ACHN (cell line): ENCODE measurements at places on chromosomes 3 and 15.

DNA sequence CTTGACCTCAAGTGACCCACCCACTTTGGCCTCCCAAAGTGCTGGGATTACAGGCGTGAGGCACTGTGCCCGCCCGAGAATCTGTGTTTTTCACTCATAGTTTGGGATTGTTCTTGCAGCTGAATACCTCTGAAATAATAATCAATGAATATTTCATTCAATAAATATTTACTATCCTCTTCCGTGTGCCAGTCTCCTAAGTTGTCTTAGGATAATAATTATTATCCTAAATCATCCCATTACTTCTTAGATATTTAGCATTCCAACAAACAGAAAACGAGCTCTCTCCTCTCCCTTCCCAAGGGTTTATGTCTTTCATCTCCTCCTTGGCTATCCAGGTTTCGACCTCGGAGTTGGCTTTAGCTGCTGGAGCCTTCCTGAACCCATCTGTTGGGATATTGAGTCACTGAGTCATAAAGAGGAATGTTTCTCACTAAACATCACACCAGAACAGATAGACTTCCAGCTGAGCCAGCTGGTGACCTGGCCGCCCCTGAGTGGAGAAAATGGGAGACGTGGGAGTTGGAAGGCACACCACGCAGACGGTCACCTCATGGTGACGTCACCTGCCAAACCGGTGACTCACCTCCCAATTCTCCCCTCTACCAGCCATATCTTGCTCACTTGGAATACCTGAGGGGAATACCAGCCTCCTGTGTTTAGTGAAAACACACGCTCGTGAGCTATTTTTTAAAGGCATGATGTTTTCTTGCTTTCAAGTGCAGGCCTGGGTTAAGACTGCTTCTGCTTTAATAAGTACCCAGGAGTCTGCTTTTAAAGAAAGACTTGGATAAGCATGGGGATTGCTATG, 43.9 kb downstream of the BHLHE40 start:
- peak; percentile 97 for DNase-seq

DNA sequence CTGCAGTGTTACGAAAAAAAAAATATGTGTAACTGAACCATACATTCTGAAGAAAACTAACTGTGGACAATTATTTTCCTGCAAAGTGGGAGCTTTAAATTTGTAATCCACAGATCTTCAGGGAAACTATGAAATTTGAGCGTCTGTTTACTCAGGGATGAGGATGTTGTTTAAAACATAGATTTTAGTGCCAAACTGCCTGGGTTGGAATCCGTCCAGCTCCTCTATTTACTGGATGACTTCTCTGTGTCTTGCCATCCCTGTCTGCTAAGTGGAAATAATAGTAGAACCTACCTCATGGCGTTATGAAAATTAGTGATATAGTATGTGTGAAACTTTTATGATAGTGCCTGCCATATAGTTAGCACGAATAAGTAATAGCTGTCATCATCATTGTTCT, 666.5 kb downstream of the SQOR start:
- DNase-seq = no peak

- no peak for DNase-seq
Observed at GRCh38 chr3:34808287-34808686, 831.0 kb upstream of the ARPP21 start.

DNA sequence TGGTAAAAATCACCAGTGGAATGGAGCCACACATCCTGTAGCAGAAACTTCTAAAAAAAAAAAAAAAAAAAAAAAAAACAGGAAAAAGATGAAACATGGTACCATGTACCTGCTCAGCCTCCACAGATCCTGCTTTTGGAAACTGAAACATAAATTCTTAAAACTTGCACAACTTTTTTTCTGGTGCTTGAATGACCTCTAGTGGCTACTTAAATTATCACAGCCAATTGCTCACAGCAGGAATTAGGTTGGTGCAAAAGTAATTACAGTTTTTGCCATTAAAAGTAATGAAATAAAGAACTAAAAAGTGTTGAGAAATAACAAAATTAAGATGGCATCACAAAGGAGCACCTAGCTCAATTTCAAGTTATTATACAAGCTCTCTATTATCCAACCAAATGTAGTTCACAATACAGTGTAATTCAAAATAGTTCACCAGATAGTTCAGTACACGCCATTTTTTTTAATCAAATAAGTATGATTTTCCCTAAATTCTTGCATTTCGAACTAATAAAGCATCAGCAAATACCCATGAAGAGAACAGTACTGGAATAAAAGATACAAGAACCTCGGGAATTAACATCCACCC, 80.6 kb downstream of the ULK4 start:
- peak; percentile 47 for DNase-seq

DNA sequence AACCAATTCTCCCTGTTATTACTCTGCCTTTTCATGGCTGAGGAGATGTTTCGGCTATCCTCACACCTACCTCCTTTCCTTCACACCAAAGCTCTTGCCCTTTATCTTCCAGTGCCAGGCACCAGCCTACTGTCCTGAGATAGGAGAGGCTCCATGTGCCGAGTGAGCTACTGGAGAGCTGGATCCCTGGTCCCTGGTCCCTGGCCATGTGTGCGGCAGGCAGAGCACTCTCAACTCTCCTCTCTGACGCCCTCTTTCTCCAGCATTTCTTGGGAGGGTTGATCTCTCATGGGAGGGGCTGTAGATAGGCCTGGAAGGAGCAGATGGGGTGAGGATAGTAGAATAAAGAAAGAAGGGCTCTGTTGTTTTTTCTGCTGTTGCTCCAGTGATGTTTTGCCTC, 277.1 kb upstream of the UMPS start:
- no peak for DNase-seq

- no peak for DNase-seq
Observed at GRCh38 chr15:66839506-66840112, 137.6 kb downstream of the SMAD6 start.

GRCh38 chr3:161171113-161171512, 50.0 kb upstream of the NMD3 start:
- peak; percentile 29 for DNase-seq

GRCh38 chr3:189664311-189664710, 33.1 kb downstream of the TP63 start:
- peak; percentile 53 for DNase-seq

GRCh38 chr3:135447483-135447882, 518.0 kb upstream of the PPP2R3A start:
- no peak for DNase-seq

DNA sequence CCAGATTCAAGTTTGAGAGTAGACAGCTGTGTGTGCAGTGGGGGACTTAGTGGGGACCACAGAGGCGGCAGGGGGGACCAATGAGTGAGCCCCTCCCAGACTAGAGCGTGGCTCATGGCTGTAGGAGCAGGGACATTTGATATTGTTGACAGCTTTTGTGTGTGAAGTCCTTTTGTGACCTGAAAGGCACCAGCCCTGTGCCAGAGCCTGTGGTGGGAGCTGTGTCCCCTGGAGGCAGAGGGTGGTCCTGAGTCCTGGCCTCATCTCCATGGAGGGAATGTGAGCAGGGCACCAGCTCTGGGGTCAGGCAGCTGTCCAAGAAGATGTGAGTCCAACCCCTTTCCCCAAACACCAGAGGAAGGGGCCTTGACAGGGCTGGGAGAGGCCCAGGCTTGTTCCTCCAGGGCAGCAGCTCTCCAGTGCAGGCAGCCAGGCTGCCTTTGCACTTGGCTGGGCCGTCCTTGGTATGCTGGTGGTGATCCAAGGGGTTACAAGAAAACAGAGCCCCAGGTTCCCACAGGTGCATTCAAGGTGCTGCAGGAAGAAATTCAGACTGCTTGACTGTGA, 10.1 kb upstream of the C3orf22 start:
- DNase-seq = no peak

GRCh38 chr3:114624047-114624445, 330.2 kb downstream of the TIGIT start:
- peak; percentile 39 for DNase-seq

DNA sequence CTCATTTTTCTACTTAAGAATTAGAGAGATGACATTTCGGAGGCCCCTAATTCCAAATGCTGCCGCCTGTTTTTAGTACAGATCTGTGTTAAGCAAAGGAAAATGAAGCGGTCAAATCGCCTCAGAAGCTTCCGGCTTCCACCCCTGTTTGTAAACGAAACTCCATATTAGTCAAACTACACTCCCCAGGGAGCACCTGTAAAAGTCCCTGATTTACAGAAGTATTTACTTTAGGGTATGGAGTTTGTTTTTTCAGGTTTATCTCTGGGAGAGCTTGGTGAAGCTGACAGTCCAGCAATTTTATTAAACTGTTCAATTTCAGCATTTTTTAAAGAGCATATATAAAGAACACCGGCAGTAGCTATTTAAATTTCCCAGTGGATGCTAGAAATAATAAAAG, 319.8 kb downstream of the FHIT start:
- no peak for DNase-seq

DNA sequence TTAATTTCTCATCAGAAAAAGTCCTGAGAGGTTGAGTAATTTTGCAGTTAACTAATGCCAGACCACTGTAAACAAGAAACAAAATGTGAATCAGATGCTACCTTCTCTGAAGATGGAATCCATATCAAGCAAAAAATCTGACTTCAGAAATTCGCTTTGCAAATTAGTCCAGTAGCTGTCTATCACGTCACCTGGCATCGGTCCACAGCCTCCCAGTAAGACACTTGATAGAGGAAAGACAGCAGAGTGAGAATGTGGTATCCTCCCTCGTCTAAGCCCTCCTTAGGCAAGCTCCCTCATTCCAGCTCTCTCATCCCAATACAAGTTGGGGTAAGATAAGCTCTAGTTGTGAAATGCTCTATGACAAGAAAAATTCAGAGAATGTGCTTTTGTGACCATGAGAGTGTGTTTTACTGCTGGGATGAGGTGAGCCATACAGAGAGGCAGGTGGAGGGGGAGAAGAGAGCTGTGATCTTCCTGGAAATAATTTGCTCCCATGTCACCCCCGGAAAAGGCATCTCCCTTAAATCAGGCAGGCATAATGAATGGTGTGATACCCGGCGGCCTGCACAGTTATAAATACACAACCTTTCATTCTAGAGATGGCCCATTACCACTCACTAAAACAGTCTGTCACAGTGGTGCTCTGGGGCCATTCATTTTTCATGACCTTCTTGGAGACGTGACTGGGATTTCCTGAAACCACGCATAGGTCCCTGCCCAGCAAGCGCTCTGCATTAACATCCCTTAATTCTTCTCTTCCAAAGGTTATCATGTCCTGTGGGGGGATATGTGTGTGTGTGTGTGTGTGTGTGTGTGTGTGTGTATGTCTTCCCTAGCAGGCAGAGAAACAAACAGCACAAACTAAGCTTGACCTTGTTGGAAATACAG, 602.0 kb upstream of the KCNMB2 start:
- DNase-seq = peak; percentile 26

DNA sequence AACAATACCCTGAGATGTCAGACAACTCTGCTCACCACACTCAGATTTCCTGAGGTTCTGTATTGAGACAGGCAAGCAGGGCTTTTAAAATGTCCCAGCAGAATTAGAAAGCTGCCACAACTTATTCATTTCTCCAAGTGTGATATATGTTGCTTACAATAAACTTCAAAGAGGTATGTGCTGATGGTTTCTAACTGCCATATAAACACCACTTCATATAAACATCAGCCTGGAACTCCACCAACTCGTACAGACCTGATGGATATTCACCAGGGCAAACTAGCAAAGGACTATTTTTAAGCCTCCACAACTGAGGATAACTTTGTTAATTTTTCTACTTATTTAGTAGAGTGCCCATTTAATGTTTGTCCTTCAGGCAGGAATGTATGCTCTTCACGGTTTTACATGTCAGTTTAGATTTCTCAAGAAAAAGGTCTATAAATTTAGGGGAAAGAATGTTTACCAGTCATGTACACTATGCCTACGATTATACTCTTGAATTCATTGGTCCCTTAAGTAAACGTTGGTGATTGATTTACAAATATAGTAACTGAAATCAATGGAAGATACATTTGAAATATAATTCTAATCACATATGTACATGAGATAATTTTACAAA, 109.6 kb upstream of the ABI3BP start:
- DNase-seq = no peak

DNA sequence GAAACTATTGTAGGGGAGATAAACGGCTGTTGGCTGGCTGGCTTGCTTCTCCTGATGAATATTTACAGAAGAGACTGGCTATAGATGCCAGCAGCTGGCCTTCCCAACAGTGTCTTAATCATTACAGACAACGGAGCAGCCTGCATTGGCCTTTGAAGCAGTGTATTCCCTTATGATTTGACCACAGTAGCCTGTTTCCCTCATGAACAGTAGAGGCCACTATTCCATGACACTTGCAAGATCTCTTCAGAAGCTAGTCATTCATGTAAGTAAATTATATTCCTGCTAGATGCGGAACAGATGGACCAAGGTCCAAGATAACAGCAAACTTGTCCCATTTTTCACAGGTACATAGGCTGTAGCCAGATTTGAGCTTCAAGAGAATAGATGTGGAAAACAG, 47.3 kb downstream of the TMCO5A start:
- peak; percentile 38 for DNase-seq

DNA sequence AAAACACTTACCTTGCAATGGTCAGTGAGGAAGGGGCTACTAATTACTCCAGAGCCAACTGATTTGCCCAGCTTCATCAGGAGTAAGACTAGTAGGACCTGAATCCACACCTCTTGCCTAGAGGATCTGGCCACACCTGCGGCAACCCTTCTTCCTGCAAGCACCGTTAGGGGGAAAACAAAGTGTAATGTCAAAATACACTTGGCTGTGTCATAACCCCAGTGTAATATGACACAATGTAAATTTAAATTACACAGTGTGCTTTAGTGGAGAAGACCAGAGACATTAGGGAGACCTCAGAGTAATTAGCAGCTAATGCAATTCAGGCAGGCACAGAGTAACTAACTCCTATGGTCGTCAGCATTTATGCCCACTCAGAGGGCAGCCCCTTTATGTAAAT, 308.5 kb upstream of the ARRDC4 start:
- no peak for DNase-seq

DNA sequence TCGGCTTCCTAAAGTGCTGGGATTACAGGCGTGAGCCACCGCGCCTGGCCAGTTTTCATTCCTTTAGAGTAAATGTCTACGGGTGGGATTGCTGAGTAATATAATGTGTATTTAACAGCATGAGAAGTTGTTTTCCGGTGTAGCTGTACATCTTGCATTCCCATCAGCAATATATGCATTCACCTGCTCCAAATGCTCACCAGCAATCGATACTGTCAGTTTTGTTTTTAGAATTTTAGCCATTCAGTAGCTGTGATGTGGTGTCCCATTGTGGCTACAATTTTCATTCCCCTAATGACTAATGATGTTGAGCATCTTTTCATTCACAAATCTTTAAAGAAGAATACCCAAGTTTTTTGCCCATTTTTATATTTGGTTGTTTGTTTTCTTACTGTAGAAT, 134.8 kb upstream of the RGMA start:
- DNase-seq = no peak

DNA sequence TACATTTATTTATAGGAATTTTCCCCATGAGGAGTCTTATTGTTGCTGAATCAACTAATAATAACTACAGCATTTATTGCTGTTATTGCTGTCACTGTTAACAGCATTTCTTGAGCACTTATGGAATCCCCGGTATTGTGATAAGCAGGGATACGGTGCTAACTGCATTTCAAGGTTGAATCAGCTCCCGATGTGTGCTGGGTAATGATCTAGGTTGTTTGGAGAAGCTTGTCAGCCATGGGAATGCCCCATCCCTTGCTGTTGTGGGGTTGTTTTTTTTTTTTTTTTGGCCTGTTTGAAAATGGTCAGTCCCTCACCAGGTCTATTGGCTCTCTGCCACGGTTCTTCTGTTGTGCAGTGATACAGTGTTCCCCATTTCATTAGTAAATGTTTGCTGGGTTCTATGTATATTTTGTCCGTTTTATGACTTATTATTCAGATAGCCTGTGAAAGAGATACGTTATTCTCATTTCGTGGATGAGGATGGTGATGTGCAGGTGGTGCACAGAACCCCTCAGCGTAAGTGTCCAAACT, 48.5 kb downstream of the MED12L start:
- no peak for DNase-seq

GRCh38 chr3:60456180-60456579, 795.1 kb downstream of the FHIT start:
- no peak for DNase-seq
